Kidney tubule cell (primary cell): ENCODE measurements at places on chromosomes 3 and 15.

- DNase-seq, result peak; percentile 68
Measured at GRCh38 chr3:187694801-187695200, 7.6 kb downstream of the RTP2 start.

DNA sequence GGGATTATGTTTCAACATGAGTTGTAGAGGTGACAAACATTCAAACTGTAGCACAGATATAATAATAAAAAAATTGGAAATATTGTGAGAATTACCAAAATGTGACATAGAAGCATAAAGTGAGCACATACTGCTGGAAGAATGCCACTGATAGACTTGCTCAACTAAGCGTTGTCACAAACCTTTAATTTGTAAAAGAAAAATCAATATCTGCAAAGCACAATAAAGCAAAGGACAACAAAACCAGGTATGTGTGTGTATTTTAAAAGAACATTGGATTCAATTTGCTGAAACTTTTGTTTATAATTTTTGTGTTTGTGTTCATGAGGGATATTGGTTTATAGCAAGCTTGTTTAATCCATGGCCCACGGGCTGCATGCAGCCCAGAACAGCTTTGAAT lies 40.8 kb upstream of the EIF5A2 start:
- no peak for DNase-seq

GRCh38 chr3:17459470-17459993 lies 282.9 kb downstream of the TBC1D5 start:
- DNase-seq, result peak; percentile 54

GRCh38 chr3:131236421-131236820 lies 145.2 kb upstream of the NUDT16 start:
- no peak for DNase-seq

- peak; percentile 71 for DNase-seq
Measured at GRCh38 chr3:186821429-186822387, 15.4 kb upstream of the RFC4 start.

DNA sequence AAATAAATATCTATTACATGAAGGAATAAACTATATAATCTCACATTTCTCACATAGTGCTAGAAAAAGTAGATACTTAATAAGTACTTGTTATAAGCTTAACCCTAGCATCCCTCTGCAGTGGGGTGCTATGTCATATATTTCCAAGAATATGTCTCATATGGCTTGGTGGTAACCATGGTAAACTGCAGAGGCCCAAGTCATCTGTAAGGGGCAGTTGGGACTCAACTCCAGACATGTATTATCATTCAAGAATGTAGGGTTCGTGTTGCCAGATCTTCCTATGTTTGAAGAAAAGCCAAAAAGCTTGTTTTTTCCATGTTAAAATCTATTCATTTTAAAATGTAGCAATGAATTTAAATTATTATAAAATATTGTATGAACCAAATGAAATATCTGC lies 46.2 kb downstream of the ZNF385D start:
- no peak for DNase-seq

GRCh38 chr15:63122002-63122875 lies 578 bp downstream of the LACTB start:
- peak; percentile 84 for DNase-seq

DNA sequence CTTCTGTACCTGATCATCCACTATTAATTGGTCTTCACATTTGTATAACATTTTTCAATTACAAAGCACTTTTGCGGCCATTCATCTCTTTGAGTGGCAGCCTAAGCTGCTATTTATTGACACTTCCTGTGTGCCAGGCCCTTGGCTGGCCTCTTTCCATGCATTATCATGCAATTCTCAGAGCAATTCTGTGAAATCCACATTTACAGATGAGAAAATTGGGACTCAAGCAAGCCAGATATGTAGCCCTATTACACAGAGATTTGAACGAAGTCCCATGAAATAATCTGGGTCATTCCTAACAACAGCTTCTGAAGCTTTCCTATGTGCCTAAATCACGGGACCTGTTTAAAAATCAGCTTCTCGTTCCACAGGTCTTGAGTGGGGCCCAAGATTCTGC lies 17.4 kb downstream of the SLC6A1 start:
- DNase-seq, result no peak

- DNase-seq, result no peak
Measured at GRCh38 chr15:44265757-44266156, 22.8 kb upstream of the GOLM2 start.

- no peak for DNase-seq
Measured at GRCh38 chr3:59688636-59689035, 638.8 kb upstream of the CFAP20DC start.

DNA sequence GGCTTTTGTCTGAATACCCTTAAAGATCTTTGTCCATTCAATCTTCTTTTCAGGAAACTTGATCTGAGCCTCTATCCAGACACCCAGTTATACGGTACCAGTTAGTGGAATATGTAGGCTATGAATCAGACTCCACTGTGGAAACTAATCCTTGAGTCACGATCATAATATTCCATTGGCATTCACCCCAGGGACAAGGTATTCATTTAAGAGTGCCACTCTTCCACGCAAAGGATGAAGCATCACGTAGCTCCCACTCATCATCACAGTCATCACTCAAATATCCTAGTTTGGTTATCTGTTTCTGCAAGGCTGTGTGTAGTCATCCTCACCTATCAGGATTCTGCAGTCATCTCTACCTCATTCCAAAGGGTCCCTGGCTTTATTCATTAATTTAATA lies 85.6 kb downstream of the NEDD4 start:
- peak; percentile 99 for DNase-seq

DNA sequence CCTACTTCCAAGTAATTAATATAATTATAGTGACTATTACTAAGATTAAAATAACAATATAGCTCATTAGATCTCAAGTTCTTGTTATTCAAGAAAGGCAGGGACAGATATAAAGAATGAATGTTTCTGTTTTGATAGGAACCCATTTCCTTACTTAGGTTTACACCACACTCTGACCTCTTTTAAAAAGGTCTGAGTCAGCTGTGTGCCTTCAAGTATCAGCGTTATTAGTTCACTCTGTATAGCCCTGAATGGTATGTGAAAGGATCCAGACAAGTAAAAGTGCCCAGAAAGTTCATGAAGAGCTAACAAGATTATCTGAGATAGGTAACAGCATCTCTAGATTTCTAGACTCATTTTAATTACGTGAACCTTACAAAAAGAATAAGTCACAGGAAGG lies 28.9 kb downstream of the PDCD10 start:
- peak; percentile 34 for DNase-seq

DNA sequence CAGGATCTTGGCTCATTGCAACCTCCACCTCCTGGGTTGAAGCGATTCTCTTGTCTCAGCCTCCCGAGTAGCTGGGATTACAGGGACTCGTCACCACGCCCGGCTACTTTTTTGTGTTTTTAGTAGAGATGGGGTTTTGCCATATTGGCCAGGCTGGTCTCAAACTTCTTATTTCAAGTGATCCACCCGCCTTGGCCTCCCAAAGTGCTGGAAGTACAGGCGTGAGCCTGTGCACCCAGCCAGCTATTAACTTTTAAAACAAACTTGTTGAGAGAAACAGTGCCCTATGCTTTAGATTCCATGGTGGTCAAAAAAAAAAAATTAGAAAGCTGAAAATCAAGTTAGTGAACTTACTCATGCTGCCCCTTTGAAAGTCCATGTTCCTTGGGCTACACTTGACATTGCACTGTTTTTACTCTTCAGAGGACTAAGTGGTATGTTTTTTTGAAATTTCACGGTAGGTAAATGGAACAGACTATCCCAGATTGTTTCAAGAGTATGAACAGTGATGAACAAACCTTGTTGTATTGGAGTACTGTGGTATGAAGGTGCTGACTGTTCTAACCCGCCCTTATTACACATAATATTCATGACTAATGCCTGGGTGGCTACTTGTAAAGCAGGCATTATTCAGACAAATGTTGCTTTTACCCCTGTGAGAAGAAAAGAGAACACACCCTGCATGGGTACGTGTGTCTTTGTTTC lies 206.9 kb downstream of the KLHL25 start:
- DNase-seq, result peak; percentile 79

DNA sequence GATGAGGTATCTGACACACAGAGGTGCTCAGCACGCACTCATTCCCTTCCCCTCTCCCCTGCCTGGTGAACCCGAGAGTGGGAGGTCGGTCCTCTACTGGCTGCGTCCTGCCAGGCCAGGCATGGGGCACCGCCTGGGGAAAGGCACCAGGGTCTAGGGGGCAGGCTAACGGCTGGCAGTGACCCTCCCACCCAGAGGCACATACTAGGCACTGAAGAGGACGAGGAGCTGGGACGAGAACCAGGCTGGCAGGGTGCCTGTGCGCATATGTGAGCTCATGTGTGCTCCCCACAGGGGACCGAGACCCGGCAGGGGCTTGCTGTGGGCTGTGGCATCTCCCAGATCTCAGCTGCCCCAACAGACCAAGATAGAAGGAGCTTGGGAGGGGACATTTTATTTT lies 86.7 kb downstream of the IQSEC1 start:
- DNase-seq, result no peak

DNA sequence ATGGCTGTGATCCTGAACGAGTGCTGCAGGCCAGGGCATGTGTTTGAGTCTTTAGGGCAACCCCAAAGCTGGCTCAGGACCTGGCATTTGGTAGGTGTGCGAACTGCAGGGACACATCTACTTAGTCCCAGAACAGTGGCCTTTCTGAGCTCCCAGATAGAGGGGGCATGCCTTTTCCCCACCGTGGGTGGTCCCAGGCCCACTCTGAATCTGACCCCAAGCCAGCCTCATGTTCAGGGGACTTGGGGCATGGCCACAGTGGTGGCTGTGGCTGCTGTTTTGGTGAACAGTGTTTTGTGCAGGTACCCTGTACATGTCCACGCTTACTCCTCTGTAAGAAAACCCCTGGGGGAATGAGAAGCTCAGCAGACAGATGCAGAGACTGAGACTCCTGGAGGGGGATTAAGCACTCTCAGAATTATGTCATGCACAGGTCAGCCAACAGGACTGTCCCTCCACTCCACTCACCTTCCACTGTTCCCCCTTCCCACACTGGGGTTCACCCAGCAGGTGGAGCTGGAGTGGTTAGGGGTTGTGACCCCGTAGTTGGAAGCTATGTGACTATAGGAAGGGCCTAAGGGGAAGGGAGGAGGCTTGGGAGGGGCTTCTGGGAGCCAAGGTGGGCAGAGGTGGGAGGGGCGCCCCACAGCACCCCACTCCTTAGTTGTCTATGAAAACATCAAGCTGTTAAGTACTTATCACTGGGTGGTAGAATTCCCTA lies 16.4 kb downstream of the ESYT3 start:
- no peak for DNase-seq

DNA sequence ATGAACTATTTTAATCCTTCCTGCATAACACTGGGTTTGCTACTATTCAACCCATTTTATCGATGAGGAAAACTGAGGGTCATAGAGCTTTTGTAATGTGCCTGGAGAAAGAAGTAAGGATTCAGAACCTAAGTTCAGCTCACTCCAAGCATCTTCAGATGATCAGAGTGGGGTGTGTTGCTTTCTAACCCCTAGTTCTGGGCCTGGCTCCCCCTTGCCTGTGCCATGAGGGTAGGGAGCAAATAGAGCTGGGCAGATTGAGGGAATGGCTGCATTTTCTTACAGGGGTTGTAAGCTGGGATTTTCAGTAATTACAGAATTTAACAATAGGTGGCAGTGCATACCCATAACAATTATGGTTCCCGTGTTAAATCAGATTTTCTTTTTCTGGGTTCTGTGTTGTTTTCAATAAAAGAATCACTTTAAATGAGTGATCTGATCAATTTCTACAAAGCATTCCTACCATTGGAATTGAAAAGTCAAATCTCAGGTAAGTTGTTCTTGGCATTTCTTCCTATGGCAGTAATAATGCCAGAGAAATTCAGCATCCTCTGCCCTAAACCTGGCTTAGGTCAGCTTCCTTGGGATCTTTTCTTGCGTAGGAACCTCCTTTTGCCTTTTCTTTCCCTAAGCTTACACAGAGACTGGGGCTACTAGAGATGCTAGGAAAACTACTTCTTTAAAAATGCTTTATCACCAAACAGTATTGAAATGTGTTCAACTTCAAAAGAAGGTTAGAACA lies 103.8 kb upstream of the IL12A start:
- DNase-seq, result peak; percentile 43

DNA sequence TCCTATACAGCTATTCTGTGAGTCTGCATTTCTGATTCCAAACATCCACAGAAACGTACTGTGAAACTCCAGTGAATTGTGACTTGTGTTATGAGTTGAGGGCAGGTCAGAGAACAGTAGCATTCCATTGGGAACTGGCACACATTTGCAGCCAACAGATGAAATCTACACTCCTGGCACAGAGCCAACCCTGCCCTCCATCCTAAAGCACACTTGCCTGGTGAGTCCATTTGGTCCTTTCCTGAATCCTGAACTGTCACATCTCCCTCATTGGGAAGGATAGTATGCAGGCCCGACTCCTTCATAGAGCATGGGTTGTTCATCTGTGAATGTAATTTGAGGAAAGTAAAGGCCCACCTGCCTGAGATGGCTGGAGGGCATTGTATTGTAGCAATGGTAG lies 314.3 kb upstream of the RASGRP1 start:
- DNase-seq, result no peak

DNA sequence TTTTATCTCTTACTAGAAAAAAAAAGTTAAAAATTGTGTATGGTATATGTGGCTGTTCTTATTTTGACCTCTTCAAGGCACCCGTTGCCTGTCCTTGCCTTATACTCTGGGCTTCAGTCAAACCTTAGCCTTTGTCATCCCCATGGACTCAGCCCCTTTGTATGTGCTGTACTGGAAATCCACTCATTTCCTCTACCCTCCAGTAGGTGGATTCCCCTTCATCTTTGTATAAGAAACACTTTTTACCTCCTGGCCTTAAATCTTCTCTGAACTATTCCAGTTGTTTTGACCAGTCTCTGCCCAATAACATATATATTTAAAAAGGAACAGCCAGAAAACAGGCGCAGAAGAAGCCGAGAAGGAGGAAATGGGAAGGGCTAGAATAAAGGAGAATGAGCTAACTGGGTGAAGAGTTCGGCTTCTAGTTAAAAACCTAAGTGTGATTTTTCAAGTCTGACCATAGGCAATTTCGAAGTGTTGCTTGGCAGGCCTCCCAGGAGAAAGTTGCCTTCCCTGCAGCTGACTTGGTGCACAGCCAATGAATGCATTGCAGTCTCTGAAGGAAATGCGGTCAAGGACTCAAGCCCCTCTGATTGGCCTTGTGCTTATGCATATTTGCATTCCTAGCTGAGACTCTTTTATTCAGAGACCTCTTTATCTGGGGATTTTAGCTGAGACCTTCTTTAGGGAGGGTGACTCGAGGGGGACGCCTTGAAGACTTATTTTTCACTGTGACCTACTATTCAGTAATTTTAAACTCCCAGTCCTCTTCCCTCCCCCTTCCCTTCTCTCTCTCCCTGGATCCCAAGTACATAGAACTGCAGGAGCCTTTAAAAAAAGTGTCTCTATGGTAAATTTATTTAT lies 277.4 kb downstream of the ROBO1 start:
- peak; percentile 36 for DNase-seq

DNA sequence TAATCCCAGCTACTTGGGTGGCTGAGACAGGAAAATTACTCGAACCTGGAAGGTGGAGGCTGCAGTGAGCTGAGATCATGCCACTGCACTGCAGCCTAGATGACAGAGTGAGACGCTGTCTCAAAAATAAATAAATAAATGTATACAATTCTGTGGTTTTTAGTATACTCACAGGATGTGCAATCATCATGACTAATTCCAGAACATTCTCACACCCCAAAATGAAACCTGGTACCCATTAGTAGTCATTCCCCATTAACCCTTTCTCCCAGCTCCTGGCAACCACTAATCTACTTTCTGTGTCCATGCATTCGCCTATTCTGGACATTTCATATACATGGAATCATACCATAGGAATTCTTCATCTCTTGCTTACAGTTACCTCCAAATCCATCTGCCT lies 44.5 kb downstream of the LRRFIP2 start:
- peak; percentile 11 for DNase-seq
